ENCODE measurements at places on chromosomes 1 and 21.

DNA sequence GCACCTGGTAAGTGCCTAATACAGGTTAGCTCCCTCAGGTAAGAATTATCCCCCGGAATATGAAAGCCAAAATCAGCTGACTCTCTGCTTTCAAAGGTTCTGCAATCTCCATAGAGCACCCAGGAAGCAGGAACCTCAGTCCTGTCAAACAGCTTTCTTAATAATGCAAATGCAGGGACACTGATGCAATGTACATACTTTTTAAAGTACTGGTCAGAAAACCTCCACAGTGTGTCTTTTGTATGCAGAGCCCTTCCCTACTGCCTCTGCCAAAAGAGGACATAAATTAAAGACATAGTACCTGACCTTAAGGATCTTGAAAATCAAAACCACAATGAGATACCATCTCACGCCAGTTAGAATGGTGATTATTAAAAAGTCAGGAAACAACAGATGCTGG lies 365.0 kb upstream of the KAZN start:
- no peak for DNase-seq

DNA sequence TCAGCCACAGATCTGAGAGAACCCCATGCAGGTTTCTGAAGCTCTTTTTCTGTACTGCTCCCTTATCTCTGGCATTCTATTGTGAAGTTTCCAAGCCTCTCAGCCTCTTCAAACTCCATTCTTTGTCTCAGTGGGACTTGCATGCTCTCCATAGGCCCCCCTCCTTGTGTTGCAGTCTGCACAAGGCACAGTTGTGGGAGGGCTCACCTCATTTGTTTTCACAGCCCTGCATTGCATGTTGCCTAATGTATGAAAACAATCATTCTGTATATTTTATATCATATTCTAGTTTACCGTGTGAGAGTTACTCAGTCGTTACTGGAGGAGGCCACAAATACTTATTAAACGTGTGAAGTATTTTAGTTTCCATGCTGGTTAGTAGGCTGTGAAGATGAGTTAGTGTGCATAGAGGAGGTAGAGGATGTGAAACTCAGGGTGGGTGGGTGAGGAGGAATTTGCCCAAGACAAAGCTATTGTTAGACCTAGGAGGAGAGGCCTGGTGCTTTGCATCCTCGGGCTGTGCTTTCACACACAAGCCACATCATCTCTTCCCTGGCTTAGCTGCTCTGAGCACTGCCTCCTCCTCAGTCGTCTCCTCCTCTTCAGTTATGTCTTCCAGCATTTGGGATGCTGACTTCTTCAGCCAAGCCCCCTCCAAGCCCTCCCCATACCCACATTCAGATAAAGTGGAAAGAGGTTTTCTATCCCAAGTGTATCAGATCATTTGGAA lies 7.8 kb upstream of the CHI3L2 start:
- DNase-seq: no peak

DNA sequence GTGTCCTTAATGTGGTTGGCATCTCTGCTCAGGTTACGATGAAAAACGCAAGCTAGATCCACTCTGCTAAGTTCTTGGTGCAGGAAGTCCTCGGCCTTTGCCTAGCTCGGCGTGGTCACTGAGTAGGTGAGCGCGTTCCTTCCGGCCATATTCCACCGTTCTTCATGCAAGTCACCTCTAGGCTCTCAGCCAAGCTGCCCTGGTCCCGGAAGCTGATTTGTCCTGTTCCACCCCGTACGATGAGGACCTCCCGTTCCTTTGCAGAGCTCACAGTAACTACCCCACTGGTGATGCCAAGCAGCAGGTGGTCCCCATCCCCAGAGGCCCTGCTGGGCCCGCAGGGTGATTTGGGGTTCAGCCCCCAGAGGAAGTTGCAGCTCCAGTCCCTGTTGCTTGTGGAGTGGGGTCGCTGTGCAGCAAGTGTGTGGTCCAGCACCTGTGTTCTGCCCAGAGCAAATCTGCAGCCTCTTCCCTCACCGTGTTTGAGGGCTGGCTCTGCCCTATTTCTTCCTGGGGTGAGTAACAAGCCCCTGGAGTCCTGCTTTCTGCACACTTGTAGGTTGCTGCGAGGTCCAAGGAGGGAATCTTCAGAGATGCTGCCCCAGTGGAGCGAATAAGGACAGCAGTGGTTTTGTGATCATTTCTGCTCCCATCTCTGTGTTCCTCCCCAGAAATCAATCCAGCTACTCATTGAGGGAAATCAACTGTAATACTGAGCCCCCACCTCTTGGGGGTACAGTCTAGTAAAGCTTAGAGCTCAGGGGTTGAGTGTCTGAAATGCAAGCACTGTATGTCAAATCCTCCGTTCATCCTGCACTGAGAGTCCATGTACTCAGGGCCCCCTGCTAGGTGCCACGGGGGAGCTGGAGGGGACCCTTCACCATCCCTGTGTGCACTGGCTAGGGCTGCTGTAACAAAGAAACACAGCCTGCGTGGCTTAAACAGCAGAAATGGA lies 2.3 kb downstream of the UMODL1 start:
- DNase-seq: no peak

GRCh38 chr1:212158912-212159796 lies 123.6 kb downstream of the DTL start:
- DNase-seq: no peak

GRCh38 chr1:93965888-93966287 lies 56.7 kb upstream of the GCLM start:
- no peak for DNase-seq

DNA sequence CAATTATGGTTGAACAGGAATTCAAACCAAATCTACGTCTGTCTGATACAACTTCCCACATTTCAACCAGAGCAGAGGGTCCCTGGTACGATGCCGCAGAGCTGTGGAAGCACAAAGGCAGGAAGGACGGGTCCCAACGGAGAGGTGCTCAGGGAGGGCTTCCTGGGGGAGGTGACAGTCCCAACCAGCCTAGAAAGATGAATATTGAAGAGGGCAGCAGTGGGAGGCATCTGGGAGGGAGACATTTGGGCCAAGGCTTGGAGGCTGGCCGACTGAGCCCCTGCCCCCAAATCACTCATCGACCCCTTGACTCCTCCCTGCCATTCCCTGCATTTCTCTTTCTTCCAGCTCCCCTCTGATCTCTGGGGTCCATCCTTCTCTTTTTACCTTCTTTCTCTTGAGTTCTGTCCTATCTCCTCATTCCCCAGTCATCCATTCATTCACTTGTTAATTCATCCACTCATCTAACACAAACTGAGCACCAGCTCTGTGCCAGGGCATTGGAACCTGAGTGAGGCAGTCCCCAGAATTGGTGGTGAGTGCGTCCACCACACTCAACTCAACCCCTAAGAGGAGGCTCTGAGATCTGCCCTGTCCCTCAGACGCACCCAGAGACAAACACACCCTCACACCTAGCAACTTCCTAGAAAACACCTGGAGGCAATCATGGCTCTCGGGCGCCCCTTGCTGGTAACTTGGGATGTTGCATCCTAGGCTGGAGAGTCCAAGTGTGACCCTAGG lies 13.2 kb upstream of the CELA3B start:
- DNase-seq: peak; percentile 91

DNA sequence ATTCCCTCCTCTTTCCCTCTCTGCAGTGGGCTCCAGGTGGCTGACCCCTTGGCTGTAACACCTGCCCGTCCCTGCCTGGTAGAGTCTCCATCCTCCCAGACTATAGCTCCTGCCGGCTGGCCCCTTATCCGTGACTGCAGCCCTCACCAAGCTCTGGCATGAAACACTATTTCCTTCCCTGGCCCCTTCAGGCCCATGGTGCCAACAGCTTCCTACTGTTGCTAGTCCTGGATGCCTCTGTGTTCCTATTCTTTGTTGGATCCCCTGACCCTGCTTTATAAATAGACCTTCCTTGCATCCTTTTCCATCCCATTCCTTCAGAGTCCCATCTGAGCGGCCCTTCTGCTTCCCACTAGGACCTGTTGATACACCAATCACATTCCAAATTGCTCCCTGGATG lies 195.0 kb downstream of the ZNF326 start:
- DNase-seq: no peak

DNA sequence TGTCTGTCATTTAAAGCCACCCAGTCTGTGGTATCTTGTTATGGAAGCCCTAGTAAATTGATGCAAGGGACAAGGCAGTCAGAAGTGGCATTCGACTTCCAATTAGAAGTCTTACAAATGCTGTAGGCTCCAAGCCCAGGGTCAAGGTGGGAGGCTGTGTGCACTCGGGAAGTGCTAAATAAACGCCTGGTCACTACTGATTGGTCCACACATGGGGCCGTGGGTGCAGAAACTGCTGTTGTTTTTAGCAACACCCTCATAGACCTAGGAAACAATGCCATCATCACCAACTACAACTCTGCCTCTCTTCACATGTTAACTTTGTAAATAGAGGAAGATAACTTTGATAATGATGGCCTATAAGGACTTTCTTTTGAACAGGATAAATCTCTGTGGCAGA lies 20.2 kb upstream of the ZBTB21 start:
- DNase-seq: no peak

DNA sequence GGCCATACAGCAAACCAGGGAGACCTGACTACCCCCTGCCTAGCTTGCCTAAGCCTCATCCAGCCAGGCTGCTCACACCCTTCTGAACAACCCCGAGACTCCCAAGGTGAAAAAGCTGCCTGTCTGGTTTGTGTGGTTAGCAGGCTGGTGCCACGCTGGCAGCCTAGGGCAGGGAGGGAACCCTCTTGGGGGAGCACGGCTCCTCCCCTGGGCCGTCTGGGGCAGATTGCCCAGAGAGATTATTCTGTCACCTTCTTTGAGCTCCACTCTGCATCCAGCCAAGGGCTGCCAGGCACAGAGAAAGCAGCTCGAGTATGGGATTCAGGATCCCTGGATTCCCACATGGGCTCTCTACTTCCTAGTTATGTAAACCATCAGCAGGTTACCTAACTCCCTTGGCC lies 27.5 kb upstream of the TCEA3 start:
- DNase-seq: no peak

- no peak for DNase-seq
Measured at GRCh38 chr1:16300436-16300835, 51.8 kb downstream of the FBXO42 start.

DNA sequence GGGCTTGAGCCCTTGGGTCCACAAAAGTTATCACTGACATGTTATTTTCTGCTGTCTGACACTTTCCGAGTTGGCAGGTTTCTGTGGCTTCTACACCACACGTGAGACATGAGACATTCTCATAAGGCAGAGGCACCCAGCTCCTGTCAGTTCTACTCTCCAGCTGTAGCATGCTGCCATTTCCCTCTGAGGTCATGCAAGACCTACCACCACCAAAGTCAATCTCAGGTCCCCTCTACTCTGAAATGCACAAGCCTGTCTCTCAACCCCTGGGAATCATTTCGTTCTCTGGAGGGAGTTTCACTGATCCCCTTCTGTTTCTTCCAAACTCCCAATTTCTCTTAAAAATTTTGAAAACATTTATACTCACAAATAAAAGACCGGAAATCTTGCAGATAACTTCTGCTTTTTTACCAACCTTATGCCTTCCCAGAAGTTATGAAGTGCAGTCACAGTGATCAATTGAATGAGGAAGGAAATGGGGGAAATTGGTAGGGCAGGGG lies 39.5 kb upstream of the CR2 start:
- DNase-seq: no peak

- DNase-seq: no peak
Measured at GRCh38 chr1:10691740-10692125, 104.7 kb downstream of the CASZ1 start.

DNA sequence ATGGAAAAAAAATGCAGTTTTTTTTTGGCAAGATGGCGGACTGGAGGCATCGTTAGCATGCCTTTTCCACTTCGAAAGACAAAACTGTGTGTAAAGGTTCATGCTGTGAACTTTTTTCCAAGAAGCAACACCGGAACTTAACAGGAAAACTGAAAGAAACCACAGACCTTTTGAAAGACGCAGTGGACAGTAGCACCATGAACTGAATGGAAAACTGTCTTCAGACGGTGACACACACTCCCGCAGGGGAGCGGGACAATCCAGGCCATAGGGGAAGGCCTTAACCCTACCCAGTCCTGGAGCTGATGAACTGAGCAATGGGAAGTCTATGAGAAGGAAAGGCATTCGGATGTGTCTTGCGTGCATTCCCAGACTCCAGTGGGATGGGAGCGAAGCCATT lies 54.9 kb downstream of the NEK7 start:
- DNase-seq: no peak

DNA sequence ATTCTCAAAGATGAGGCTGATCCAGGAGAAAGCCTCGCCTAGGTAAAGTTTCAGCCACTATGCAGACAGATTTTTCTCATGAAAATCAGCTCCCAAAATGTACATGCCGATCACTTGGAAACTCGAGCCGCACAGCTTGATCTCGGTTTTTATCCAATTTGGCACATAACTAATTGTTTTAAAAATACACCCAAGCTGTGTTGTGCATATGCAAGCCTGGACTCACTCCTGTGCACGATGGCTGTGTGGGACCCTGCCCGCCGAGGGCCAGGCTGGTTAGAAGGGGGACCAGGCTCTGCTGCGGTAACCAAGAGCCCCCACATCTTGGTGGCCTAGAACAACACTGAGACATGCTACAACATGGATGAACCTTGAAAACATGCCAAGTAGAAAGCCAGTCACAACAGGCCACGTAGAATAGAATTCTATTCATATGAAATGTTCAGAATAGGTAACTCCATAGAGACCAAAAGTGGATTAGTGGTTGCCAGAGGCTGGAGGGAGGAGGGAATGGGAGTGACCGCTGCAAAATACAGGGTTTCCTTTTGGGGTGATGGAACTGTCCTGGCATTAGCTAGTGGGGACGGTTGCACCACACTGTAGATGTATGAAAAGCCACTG lies 16.1 kb upstream of the LDLRAP1 start:
- DNase-seq: no peak

DNA sequence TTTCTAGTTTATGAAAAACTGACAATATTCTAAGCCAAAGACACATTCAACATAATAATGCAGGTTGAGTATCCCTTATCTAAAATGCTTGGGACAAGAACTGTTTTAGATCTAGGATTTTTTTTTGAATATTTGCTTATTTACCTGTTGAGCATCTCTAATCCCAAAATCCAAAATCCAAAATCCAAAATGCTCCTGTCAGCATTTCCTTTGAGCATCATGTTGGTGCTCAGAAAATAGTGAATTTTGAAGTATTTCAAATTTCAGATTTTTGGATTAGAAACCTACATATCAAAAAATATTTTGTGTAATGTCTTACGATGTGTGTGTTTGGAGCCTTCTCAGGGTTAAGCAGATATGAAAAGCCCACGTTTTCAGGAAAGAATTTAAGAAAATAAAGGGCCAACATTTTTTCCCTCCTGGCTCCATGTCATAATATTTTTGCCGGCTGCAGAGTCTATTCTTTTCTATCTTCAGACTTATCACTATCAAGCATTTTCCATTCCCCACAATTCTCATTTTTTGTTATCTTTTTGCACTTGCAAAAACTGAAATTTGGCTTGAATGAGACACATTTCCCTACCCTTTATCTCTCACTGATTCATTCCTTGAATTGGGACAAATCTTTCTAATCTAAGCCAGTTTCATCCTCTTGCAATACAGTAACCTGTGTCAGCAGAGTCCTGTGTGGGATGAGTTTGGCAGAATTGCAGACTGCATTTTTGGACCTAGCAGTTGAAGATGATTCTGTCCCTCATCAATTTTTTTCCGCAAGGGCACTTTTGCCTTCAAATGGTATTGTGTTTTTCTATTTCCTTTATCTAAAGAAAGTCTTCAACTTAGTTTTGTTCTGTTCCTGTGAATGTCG lies 233.9 kb downstream of the DISC1 start:
- DNase-seq: no peak
